H9 (cell line): ENCODE measurements at places on chromosomes 7 and 10. TPM values are rescaled to one million over a fixed set of nuclear protein-coding genes. Genes with fewer than 3 reads are reported as not detected.

Gene PFKP
- total RNA-seq: 145 and 148 TPM in 2 replicates

GRCh38 chr10:117249493-117250093 is 8.7 kb downstream of the SLC18A2 start:
- DNase-seq: no peak

- DNase-seq: peak; percentile 87
These were observed 6.0 kb downstream of the FXYD4 start for GRCh38 chr10:43377424-43377883.

GRCh38 chr7:36984041-36984521 is 259.8 kb upstream of the AOAH start:
- no peak for DNase-seq
